Dorsolateral prefrontal cortex (tissue), 122 donors: ENCODE measurements at places on chromosomes 4 and X.

DNA sequence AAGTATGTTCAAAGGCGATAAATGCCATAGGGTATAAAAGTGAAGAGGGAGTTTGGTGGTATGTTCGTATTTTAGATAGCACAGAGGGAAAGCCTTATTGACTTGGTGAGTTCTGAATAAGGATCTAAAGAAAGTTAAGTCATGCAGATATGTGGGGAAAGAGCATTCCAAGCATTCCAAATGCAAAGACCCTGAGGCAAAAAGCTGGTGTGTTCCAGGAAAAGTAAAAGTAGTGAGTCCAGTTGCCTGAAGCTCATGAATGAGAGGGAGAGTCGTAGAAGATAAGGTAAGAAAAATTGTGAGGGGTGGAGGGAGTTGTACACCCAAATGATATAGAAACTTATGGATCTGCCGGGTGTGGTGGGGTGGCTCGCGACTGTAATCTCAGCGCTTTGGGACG is 426.7 kb downstream of the RPA4 start:
- DNase-seq = no peak

DNA sequence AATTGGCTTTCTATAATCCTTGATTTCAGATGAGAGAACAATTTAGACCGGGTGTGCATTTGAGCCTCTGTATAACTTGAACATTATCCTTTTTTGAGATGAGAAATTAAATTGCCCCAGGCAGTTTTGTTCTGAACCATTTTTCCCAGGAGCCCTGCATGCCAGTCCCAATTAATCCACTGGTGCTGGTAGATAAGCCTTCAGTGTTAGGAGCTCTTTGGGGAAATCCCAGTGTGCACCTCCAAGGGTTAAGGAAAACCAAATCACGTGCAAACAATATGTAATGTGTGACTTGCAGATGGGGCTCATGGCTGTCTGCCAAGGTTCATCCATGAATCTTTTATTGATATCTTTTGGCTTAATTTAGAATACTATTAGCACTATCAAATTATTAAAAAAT is 43.2 kb downstream of the KIT start:
- no peak for DNase-seq

DNA sequence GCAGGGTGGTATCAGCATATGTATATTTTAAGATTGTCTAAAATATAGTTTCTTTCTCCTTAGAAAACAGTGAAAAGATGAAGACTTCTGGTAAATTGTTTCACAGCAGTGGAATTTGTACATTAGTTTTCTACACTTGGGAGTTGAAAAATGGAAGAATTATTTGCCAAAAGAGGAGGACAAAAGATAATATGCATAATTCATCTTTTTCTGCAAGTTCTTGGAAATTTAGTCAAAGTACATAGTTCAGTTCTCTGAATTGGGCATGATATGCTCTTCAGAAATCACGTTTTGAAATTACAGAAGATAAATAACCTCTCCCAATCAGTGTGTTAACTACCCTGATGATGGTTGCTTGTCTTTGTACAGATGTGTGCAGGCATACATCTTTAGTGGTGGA is 47.0 kb downstream of the RBPJ start:
- DNase-seq = no peak

- no peak for DNase-seq
Measured at GRCh38 chr4:44983083-44983482, 256.7 kb upstream of the GNPDA2 start.

GRCh38 chrX:29487714-29488113 is 727.6 kb upstream of the MAGEB2 start:
- no peak for DNase-seq

DNA sequence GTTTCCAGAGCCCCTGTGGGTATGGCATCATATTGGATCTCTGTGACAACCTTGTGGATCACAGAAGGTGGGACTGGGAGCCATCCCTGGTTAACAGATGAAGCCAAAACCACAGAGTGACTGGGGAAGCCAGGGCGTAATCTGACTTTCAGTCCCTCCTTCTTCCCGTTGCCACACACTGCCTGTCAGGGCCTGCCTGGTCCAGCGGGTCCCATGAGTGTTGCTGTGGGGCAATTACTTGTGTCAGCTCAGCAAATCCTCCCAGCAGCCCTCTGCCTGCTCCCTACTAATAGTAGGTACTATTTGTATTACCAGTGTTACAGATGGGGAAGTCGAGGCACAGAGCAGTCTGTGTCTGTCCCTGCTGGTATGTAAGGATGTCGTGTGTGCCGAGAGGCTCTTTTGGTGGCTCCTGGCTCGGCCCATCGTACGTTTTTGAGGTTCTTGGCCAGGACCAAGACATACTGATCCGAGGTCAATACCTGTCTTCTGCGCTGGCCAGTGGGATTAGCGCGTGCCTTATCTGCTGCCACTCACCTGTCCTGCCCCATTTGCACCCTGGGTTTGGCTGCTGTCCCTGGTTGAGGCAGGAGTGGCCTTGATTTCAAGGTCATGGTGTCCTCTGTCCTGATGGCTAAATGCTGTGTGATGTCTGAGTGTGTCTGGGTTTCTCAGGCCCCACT is 5.7 kb downstream of the NSG1 start:
- no peak for DNase-seq

DNA sequence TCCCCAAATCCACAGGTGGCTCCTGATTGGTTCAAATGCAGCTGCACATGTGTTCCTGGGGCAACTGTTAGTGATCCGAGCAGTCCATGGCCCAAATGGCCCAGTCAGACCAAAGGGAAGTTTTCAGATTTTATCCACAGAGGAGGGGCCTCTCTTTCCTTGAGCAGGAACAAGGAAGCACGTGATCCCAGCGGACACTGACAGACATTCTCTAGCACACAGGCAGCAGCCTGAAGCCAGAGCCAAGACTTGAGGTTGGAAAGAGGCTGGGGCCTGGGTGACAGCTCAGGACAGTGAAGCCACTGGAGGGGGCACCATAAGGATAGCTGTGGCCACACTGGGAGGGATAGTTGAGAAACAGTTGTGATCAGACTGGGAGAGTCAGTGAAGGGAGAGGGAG is 3.5 kb upstream of the ZFP92 start:
- no peak for DNase-seq

- no peak for DNase-seq
Measured at GRCh38 chr4:134343656-134344055, 142.1 kb upstream of the PABPC4L start.

GRCh38 chrX:16852617-16853179 is 17.5 kb downstream of the RBBP7 start:
- DNase-seq = no peak

- no peak for DNase-seq
Measured at GRCh38 chr4:53994382-53995102, 69.9 kb downstream of the CHIC2 start.

- no peak for DNase-seq
Measured at GRCh38 chrX:5051831-5052491, 1176.7 kb downstream of the NLGN4X start.

DNA sequence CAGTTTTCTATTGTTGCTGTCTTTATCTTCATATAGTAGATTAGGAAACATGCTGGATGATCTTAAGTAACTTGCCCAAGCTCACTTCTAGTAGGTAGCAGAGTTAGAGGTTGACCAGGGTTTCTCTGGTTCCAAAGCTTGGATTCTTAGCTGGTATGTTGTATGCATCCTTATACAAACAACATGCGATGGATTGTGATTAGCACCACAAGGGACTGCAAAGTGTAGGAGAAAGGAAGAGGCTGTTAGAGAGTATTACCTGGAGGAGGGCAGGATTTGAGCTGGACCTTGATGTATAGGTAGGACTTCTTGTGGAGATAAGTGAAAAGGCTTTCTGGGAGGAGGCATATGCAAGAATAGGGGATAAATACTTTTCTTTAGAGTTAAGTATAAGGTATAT is 5.6 kb downstream of the STIM2 start:
- DNase-seq = no peak

DNA sequence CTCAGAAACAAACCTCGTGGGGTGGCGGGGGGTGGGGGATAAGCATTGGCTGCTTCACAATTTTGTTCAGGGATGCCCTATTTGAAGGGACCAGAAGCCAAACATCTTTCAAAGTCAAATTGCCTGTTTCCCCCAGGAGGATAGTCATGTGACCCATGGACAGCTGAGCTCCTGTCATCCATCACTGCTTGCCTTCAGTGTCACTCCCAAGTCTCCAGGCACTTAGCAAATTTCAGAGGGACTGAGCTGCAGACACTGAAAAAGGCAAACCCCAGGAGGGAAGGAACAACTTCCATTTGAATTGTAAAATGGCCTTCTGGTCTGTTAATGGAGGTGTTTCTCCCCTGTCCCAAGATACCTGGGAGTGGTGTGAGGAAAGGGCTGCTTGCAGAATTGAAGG is 73.4 kb downstream of the FRMPD3 start:
- DNase-seq = no peak

- no peak for DNase-seq
Measured at GRCh38 chr4:122616915-122617596, 3.8 kb downstream of the IL21 start.

DNA sequence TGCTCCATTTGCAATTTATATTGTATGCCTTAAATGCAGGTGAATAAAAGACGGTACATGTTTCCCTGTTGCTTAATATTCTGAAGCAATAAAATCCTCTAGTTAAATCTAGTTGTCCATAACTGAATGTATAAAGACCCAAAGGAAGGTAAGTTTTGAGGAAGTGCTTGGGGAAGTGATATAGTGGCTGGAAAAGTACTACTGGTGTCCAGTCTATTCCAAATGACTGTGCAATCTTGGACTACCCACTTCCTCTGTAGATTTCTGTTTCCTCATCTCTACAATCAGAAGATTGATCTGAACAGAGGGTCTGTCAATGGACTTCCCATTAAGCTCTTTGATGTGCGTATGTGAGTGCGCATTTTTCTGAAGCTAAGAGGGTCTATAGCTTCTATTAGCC is 17.0 kb downstream of the SNCA start:
- DNase-seq = no peak

GRCh38 chr4:7124689-7125442 is 57.0 kb upstream of the GRPEL1 start:
- no peak for DNase-seq

DNA sequence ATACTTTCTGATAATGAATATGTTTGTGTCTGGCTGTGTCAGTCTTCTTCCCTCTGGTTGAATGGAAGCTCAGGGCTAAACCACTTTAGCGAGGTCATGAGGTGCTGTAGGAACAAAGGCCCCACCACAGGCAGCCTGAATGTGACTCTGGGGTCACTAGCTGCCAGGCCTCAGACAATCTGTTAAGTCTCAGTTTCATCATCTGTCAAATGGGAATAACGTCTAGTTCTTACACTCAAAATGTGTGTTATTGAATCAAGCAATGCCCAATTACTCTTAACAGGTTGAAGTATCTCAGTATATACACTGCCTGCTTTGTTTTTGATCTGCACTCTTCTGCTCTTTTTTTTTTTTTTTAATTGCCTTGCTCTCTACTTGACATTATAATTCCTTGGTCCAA is 148.6 kb downstream of the STK32B start:
- DNase-seq = no peak

DNA sequence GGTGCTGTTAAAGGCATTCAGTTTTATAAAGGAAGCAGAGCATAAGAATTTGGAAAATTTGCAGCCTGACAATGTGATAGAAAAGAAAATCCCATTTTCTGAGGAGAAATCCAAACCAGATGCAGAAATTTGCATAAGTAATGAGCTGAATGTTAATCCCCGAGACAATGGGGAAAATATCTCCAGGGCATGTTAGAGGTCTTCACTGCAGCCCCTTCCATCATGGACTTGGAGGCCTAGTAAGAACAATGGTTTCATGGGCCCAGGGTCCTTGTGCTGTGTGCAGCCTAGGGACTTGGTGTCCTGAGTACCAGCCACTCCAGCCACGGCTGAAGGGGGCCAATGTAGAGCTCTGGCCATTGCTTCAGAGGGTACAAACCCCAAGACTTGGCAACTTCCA is 542.7 kb upstream of the NR3C2 start:
- no peak for DNase-seq

DNA sequence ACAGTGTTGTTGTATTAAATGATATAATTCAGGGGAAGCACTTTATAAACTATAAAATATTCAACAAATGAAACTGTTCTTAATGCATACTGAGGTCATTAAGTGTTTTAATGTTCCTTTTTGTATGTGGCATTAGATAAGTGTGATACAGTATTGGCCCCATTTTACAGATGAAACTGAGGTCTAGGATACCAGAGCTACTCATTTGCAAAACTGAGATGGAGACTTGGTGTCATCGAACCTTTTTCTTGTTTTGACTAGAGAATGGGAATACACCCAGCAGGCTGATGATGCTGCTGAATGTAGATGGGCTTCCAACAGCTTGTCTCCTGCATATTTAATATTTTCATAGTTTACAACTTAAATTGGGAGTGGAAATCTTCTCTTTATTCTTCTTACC is 34.6 kb downstream of the TAF1 start:
- no peak for DNase-seq

DNA sequence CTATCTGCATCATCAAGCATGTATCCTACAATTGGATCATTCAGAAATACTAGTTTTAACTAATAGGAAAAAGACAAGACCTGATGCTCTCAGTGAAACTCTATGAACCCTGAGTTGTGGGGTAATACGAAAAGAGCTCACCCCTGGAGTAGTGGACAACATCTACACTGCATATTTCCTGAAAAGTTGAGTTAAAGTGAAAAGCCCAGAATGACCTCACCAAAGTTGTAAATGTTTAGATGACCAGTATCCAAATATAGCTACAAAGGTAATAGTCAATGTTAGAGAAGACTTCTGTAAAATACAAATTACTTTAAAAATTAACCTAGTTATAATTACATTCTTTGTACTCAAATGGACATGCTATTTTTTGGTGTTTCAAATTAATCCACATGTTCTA is 52.8 kb upstream of the SRPX start:
- DNase-seq = no peak
